T-helper 17 cell (primary cell): ENCODE measurements at places on chromosomes 1 and 21. TPM values are rescaled to one million over a fixed set of nuclear protein-coding genes. Genes with fewer than 3 reads are reported as not detected.

Gene PDPN
- total RNA-seq: not detected

Gene EFNA4
- 4.9 TPM for total RNA-seq

Gene OR10Z1
- total RNA-seq: not detected

Gene VHLL
- total RNA-seq: not detected

DNA sequence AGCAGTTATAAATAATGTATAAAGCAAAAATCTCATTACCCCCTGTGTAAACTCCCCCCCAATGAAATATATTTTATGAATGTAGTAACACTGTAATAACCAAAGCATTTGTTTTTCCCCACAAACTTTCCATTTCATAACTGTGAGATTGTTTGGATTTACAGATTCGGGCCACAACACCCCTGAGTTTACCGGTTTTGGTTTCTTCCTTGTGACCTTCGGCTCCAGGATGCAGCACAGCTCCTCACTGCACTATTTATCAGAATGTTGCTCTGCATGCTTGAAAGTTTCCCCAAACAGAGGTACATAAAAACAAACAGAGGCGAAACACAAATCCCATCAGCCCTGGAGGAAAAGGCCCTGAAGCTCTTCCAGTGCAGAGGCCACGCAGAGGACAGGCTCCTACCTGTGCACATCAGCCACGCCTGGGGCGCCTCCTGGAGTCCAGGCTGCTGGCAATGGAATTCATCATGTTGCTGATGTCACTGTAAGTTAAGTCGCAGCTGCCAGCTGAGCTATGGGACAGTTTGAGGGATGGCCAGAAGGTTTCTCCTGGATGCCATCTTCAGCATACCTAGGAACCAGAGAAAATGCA, 122.0 kb downstream of the LMO4 start:
- H3K27me3 ChIP-seq: no peaks in the 10 kb centered on the region
- peak; percentile 11 for DNase-seq
- peaks cover 23% of the 10 kb centered on the region for H3K4me1 ChIP-seq
- H3K4me3 ChIP-seq: peak overlapping the region; percentile 73
- H3K27ac ChIP-seq: peak overlapping the region; percentile 88

DNA sequence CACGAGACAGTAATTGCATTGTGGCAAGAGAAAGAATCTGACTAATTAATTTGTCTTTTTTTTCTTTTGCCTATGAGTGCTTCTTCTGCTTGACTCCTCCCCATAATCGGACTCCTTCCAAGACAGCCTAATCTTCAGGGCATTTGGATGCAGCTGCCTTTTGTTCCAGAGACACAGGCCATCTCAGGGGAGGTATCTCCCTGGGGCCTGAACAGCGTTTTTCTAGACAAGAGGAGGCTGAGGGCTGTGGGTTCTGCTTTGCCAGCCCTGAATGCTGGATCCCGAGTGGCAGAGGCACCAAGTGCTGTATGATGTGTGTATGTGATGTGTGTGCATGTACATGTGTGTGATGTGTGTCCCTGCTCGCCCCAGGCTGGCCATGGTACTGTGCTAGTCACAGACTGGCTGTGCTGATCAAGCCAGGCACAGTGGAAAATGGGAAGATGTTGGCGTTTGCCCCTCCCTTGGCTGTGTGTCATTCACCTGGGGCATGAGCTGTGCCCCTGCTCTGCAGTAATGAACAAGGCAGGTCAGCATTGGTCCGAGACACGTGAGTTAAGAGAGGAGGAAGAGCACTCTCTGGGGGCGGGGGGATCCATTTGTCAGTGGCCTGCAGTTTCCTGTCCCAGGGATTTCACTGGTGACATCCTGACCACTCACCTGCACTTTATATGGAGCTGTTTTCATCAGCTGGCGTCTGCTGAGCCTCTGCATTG, 77.2 kb downstream of the ADARB1 start:
- peaks cover 33% of the 10 kb centered on the region for H3K4me1 ChIP-seq
- H3K36me3 ChIP-seq: peaks cover 3% of the 10 kb centered on the region
- no peaks in the 10 kb centered on the region for H3K27me3 ChIP-seq
- H3K27ac ChIP-seq: peak overlapping the region; percentile 89

GRCh38 chr1:92458146-92458545, 28.6 kb downstream of the GFI1 start:
- H3K4me3 ChIP-seq: no peak overlapping the region
- no peak for DNase-seq
- H3K36me3 ChIP-seq: no peaks in the 10 kb centered on the region
- H3K27ac ChIP-seq: no peak overlapping the region

DNA sequence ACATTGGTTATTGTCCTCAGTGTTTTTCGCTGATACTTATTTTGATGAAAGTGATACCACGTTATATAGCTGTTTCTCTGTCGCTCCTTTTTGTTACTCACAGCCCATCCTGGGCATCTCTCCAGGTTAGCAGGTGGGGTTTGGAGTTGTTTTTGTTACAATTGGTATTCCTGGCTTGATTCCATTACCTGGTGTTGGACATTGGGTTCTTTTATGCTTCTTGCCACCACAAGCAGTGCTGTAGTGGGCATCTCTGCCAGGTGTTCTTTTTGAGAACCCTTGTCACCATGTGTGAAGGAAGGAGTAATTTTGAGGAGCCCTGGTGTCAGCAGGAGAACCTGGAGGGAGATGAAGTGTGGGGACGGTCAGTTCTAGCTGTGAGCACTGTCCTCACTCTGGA, 47.5 kb upstream of the PWP2 start:
- H3K27ac ChIP-seq: no peak overlapping the region
- H3K36me3 ChIP-seq: peaks cover 6% of the 10 kb centered on the region
- no peaks in the 10 kb centered on the region for H3K27me3 ChIP-seq
- H3K4me3 ChIP-seq: no peak overlapping the region

Gene KLHDC9
- total RNA-seq: not detected

DNA sequence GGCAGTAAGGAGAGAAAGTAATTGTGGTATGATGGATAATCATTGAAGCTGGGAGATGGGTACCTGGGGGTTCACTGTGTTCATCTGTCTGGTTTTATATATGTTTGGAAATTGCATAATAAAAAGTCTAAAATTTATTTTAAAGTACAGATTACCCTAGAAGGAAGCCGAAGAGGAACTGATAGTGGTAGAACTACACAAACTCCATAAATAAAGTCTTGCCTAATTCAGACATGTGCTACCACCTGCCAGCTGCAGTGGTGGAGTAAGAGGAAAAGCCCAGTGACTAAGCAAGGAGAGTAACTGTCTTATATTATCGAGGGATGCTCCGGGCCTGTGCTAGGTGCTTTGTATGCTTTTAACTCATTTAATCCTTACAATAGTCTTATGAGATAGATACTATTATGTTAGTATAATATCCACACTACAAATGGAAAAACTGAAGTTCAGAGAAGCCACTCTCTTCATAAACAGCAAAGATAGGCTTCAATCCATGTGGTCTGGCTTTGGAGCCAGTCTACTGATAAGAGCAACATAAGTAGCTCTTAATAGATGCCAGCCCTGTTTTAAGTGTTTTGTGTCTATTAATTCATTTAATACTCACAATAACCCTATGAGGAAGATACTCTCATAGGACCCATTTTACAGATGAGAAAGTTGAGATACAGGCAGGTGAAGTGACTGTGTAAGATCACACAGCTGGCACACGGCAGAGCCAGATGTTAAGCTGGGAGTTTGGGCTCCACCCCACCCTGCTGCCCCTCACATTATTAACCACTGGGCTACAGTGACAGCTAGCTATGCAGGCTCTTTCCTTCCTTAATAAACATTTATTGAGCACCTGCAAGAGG, 56.8 kb upstream of the HNRNPU start:
- peaks cover 3% of the 10 kb centered on the region for H3K4me1 ChIP-seq
- no peak for DNase-seq
- no peak overlapping the region for H3K4me3 ChIP-seq
- H3K36me3 ChIP-seq: peaks cover 2% of the 10 kb centered on the region
- H3K27me3 ChIP-seq: peaks cover 20% of the 10 kb centered on the region
- H3K27ac ChIP-seq: no peak overlapping the region

GRCh38 chr21:33025489-33026442, at the start of gene OLIG2:
Gene OLIG2 (plus strand): TSS chr21:33025935. CDS start chr21:33026863, 928 bp downstream.
- peak within 1 kb of the TSS; percentile 80 for H3K27ac ChIP-seq
- peaks cover 87% of the 10 kb centered on the region for H3K27me3 ChIP-seq
- H3K36me3 ChIP-seq: peaks cover 3% of the 10 kb centered on the region

Gene MPL
- 0.94 TPM for total RNA-seq

Gene CELA2A
- not detected for total RNA-seq

- H3K4me3 ChIP-seq: no peak overlapping the region
- H3K36me3 ChIP-seq: peaks cover 13% of the 10 kb centered on the region
Measured at GRCh38 chr21:33769057-33769456, 126.8 kb downstream of the ITSN1 start.

GRCh38 chr1:116373431-116374352, 648 bp downstream of the ATP1A1 start:
- peaks cover 49% of the 10 kb centered on the region for H3K4me1 ChIP-seq
- peaks cover 2% of the 10 kb centered on the region for H3K36me3 ChIP-seq
- peak overlapping the region; percentile 96 for H3K4me3 ChIP-seq
- no peaks in the 10 kb centered on the region for H3K27me3 ChIP-seq

Gene PDZK1IP1
- total RNA-seq: 30.6 TPM

DNA sequence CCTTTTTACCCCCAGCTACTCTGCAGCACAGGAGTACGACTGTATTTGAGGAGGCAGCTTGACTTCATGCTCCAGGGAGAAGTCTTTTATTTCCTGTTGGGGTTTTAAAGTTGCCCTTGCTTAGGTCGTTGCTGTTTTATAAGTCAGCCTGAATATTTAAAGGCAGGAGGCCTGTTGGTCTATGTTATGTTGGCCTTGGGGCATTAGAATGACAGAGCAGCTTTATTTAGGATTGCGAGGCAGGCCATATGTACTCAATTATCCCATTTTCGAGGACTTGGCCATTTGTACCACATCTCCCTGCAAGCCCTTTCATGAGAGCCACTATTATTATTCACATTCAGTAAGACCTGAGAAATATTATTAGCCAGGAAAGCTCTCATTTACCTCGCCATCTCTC, 47.0 kb downstream of the KIF26B start:
- H3K27me3 ChIP-seq: peaks cover 45% of the 10 kb centered on the region
- peaks cover 4% of the 10 kb centered on the region for H3K36me3 ChIP-seq
- no peak overlapping the region for H3K4me3 ChIP-seq
- no peak overlapping the region for H3K27ac ChIP-seq

DNA sequence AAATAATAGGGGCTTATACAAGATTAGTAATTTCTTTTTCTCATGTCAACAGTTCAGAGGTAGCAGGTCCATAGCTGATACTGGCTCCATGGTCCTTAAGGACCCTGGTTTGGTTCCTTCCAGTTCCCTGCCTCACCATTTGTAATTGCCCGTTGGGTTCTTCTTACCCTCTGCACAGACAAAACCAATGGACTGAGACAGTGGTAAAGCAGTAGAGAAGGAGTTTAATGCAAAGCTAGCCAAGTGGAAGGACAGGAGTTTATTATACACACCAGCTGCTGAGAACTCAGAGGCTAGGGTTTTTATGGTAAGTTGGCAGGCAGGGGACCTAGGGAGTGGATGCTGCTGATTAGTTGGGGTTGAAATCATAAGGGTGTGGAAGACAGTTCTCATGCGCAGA, 35.9 kb upstream of the AXDND1 start:
- peaks cover 19% of the 10 kb centered on the region for H3K4me1 ChIP-seq
- no peak for DNase-seq
- peaks cover 4% of the 10 kb centered on the region for H3K36me3 ChIP-seq

DNA sequence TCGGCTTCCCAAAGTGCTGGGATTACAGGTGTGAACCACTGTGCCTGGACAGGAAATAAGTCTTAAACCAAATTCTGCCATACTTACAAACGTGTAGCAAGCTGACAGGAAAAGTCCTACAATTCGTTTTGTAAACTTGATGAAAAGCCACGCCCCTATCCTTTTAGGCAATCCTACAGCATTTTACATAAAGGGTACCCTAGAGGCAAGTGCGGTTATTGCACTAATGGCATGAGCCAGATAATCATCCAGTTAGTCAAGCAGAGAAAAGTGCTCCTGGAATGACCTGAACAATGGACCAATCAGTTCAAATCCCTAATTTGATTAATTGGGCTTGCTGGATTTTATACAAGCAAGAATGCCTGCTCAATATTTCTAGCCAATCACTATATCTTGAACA, 338.2 kb downstream of the KIF26B start:
- H3K36me3 ChIP-seq: peaks cover 2% of the 10 kb centered on the region
- H3K27ac ChIP-seq: no peak overlapping the region
- no peak overlapping the region for H3K4me3 ChIP-seq
- peaks cover 33% of the 10 kb centered on the region for H3K27me3 ChIP-seq

Gene ST6GALNAC5
- not detected for total RNA-seq

DNA sequence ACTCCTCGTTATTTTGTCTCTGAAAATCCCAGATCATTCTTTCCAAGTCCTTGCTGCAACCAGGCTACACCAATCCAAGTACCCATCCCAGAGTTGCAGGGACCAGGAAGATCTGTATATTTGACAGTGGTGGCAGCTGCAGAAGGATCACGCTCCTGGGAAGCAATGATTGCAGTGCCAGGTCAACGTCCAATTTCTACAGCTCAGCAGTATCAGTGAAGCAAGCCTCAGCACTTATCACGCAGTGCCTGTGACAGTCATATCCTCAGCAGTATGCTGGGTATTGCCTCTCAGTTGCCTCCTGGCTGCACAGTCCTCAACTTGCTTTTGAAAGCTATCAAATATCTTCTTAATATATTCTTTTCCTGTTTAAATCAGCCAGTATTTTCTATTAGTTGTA, 66.7 kb downstream of the BARHL2 start:
- no peaks in the 10 kb centered on the region for H3K36me3 ChIP-seq
- H3K27ac ChIP-seq: no peak overlapping the region
- H3K4me1 ChIP-seq: no peaks in the 10 kb centered on the region
- no peak for DNase-seq
- no peak overlapping the region for H3K4me3 ChIP-seq

GRCh38 chr1:108644984-108645383, 15.9 kb downstream of the HENMT1 start:
- H3K4me3 ChIP-seq: peak overlapping the region; percentile 85
- peaks cover 49% of the 10 kb centered on the region for H3K4me1 ChIP-seq
- H3K36me3 ChIP-seq: peaks cover 10% of the 10 kb centered on the region
- peak overlapping the region; percentile 98 for H3K27ac ChIP-seq
- DNase-seq: no peak

DNA sequence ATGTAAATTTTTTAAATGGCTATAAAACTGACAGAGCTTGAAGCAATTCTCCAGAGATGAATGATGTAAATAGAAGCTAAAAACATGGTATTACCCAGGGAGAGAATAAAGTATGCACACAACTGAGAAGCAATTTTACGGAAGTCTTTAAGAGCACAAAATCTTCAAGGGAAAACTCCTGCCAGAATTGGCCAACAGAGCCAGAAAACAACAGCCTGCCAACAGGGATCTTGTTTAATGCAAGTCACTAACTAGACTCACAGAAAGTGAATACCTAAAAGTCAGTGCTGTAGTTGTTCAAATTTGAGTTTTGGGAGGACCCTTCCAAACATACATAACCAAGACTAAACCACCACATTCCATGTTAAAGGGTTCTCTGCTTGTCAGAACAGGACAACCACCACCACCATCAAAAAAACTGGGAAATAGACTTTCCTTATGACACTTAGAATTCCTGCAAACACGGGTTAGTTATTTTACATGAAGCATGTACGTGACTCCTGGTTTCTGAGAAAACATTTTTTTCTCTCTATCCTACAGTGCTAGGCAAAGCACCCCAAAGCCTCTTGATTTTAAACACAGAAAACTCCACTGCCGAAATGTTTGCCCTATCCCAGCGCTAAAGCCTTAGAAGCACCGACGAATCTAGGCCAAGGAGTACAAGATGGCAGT, 1.6 kb downstream of the EPS15 start:
- DNase-seq: no peak
- peaks cover 43% of the 10 kb centered on the region for H3K4me1 ChIP-seq
- peak overlapping the region; percentile 96 for H3K4me3 ChIP-seq
- no peaks in the 10 kb centered on the region for H3K27me3 ChIP-seq
- H3K36me3 ChIP-seq: peaks cover 6% of the 10 kb centered on the region
